ENCODE measurements at places on chromosomes 16 and 17. TPM values are rescaled to one million over a fixed set of nuclear protein-coding genes. Genes with fewer than 3 reads are reported as not detected.

The COX6A2 gene
- not detected for total RNA-seq

The NAA60 gene
- 10.0 TPM for total RNA-seq

The NPIPB13 gene
- total RNA-seq = not detected

The RPL23 gene
- total RNA-seq = 1,013 TPM

The SHMT1 gene
- 13.2 TPM for total RNA-seq

All from fibroblast of villous mesenchyme (primary cell).